ENCODE measurements at places on chromosomes 3 and 15. TPM values are rescaled to one million over a fixed set of nuclear protein-coding genes. Genes with fewer than 3 reads are reported as not detected.

The PLCB2 gene
- total RNA-seq, result not detected

The TPRG1 gene
- 0.43 TPM for total RNA-seq

The GOLGA8M gene
- 1.2 TPM for total RNA-seq

The ACAD11 gene
- 19.6 TPM for total RNA-seq

The STARD9 gene
- 7.6 TPM for total RNA-seq

The BMF gene
- 5.4 TPM for total RNA-seq

The LRRC31 gene
- not detected for total RNA-seq

The CCDC13 gene
- total RNA-seq, result 0.22 TPM

The GOLGA8F gene
- not detected for total RNA-seq

The OR5K2 gene
- not detected for total RNA-seq

The ACP3 gene
- total RNA-seq, result not detected

The PLA2G4E gene
- total RNA-seq, result not detected

The SLC35A5 gene
- 35.5 TPM for total RNA-seq

The DLEC1 gene
- total RNA-seq, result not detected

The SEC62 gene
- total RNA-seq, result 36.0 TPM

The EXOSC7 gene
- total RNA-seq, result 51.0 TPM

The RHOV gene
- under 0.01 TPM for total RNA-seq

The MYL3 gene
- total RNA-seq, result 0.09 TPM

The CNTN3 gene
- total RNA-seq, result 0.22 TPM

The CPB1 gene
- not detected for total RNA-seq

The DPPA4 gene
- total RNA-seq, result not detected

The CPA3 gene
- not detected for total RNA-seq

The ARPP21 gene
- not detected for total RNA-seq

The NR1I2 gene
- total RNA-seq, result not detected

The TGM4 gene
- not detected for total RNA-seq

The SPATA12 gene
- total RNA-seq, result 0.52 TPM

The SLC28A1 gene
- total RNA-seq, result not detected

The AADAC gene
- total RNA-seq, result not detected

The COLQ gene
- total RNA-seq, result 0.43 TPM

The ZNF860 gene
- total RNA-seq, result 1.5 TPM

The CCDC39 gene
- total RNA-seq, result not detected

The NTRK3 gene
- total RNA-seq, result not detected

The CRYBG3 gene
- total RNA-seq, result 24.4 TPM

The KIF15 gene
- 2.2 TPM for total RNA-seq

The POPDC2 gene
- 0.17 TPM for total RNA-seq

The PPIB gene
- 883 TPM for total RNA-seq

The DUOX1 gene
- not detected for total RNA-seq

The MBD4 gene
- 33.7 TPM for total RNA-seq

The SCN11A gene
- 0.09 TPM for total RNA-seq

The VEPH1 gene
- 0.86 TPM for total RNA-seq

The LNP1 gene
- total RNA-seq, result 0.34 TPM

The ISLR gene
- 0.11 TPM for total RNA-seq
